ENCODE measurements at places on chromosomes 2 and 18.

DNA sequence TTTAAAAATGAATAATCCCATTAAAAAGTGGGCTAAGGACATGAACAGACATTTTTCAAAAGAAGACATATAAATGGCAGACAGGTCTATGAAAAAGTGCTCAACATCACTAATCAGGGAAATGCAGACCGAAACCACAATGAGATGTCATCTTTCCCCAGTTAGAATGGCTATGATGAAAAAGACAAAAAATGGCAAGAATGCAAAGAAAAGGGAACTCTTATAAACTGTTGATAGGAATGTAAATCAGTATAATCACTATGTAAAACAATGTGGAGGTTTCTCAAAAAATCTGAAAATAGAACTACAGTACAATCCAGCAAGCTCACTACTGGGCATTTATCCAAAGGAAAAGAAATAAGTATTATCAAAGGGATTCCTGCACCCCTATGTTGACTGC, 169.2 kb downstream of the METTL4 start:
- peak; percentile 37 for DNase-seq

GRCh38 chr2:215637651-215638050, 201.8 kb upstream of the FN1 start:
- no peak for DNase-seq

DNA sequence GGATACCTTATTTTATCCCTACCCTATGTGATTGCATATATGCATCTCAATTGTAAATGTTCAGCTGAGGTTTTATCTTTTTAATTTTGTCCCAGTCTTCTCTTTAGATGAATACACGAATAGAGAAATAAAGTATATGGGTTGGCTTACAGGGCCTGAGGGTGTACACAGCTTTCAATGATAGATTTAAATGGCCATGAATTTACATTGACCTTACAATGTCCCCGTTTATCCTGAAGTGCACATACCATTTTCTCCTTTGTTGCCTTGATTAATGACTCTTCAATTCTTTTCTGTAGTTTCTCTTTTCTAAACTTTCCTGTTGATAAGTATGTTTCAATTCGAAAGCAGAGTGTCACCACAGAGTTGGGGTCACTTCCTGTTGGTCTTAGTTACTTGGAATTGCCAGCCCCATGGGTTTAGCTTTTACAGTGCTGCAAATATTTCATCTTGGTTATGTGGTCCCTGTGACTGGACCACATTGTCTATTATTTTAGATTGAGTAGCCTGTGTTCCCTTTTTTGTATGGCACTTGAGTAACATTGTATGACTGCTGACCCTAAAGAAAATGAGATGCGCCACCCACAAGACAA, 1616.3 kb upstream of the ACVR2A start:
- no peak for DNase-seq

DNA sequence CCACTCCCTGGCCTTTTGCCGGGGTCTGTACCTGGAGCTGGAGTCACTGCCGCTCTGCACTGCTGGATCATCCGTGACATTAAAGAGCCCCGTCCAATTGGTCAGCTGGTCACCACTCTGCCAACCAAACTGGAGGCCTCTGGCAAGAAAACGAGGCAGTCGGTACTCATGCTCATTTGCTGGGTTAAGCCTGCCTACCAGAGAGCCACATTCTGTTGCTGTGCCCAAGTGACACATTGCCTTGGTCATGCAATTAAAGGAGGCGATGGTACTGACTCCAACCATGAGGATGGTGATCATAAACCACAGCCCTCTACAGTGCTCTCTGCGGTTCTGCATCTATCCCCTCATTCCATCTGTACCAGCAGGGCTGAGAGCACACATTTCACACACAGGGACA, 35.5 kb downstream of the ST8SIA5 start:
- DNase-seq: no peak

GRCh38 chr2:190789074-190790004, 91.3 kb upstream of the GLS start:
- no peak for DNase-seq

DNA sequence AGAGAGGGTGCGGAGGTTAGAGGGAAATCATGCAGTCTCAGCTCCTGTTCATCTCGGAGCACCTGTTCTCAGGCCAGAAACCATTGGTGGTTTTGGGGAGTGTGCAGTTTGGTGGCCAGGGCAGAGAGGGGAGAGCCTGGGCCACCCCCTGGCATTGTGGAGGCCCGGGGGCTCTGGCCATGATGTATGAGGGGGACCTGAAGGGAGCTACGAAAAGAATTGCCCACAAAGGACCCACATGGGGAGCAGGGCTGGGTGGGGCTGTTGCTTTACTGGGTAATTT, 87.7 kb downstream of the DGKD start:
- no peak for DNase-seq

DNA sequence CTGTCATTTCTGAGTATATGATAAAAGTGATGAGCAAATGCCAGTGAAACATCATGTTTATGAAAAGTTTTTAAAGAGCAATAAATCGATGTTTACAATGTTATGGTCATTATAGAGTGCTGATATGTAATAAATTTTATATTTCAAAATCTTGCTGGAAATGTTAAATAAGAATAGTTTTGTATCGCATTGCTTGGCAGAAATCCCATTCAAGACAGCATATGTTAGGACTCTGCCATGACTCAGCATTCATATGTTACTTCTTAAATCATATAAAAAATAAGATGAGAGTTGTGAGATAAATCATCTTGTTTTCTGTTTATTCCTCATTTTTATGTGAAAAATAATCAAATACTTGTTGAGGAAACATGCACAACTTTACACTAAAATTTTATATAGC, 949.9 kb upstream of the NRXN1 start:
- no peak for DNase-seq

GRCh38 chr2:179243046-179243445, 21.6 kb downstream of the SESTD1 start:
- no peak for DNase-seq

DNA sequence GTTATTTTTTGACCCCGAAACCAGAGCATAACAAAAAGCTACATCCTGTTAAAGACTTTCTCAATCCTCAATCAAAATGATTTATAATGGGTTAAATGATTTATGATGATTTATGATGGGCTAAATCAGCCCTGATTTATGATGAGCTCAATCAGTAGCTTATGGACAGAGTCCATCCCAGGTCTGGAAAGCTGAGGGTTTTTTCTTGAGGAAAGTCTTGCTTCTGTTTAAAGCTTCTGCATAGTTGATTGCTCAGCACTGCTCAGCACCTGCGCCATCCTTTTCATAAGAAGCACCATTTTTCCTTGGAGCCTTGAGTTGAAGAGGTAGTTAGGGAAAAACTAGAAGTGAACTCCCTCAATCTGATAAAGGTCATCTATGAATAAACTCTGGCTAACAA, 356.8 kb downstream of the CYRIA start:
- DNase-seq: no peak

Measured in brain microvascular endothelial cell (primary cell).